ENCODE measurements at places on chromosomes 11 and 22.

DNA sequence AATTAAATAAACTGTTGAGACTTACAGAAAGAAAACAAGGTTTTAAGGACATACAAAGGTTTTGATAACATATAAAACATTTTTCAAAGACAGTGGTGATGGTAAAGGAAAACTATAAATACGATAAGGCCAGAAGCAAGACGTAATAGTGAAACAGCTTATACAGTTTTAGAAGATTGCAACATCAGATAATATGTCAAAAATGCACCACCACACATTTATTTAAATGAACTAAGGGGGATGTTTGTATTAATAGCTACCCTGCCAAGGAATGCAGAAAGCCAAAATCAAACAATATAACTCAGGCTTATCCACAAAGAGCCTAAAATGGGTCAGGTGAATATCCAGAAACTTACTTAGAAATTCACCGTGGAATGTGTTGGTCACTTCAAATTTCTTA lies 981.6 kb upstream of the FAT3 start:
- DNase-seq: no peak

- DNase-seq: no peak
These were observed 2.0 kb upstream of the NLRP6 start for GRCh38 chr11:276219-276618.

GRCh38 chr11:46271875-46272815 lies 5.3 kb upstream of the CREB3L1 start:
- no peak for DNase-seq

DNA sequence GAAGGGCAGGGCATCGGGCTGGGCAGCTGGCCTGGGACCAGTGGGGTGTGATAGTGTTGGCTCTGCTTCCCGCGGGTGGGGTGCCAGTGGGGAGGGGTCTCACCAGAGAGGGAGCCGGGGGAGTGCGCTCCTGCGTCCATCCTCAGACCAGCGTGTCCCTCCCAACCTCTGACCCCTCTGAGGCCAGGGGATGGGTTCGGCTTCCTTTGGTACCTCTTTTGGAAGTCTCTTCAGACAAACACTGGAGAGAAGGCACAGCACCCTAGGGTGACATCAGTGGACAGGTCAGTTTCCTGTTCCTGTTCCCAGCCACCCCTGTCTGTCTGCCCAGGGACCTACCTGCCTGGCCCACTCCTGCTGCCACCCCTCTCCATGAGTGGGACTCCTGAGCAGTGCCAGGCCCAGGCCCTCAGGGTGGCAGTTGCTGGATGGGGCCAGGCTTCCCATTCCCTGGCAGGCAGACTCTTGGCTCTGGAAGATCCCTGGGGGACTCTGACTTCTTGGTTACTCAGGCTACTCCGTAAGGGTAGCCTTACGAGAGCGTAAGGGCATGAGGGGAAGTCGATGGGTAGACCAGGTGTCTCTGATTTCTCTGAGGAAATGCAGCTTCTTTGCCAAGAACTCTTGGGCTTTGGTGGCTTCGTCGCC lies 2.6 kb downstream of the TAGLN start:
- DNase-seq: no peak

Data from NCI-H2107 (cell line).